ENCODE measurements at places on chromosomes 4 and X.

GRCh38 chrX:150546711-150547153, 21.7 kb upstream of the MTM1 start:
- DNase-seq = no peak

- no peak for DNase-seq
Observed at GRCh38 chr4:121819216-121819965, 4.3 kb downstream of the CCNA2 start.

DNA sequence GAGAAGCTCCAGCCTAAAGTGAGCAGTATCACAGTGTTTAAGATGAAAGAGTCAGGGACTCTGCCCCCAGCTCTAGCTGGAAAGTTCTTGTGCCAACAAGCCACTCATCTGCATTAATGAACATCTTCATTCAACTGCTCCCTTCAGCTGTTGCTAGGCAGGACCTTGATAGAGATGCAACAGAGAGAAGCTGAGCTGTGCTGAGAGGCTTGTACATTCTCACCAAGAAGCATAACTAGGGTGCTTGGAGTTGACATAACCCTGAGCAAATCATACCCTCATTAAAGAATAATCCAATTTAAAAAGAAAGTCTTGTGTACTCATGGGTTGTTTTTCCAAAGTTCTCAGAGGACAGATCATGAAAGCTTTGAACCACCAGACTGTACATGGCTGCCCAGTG, 63.2 kb downstream of the ATXN3L start:
- no peak for DNase-seq

- DNase-seq = no peak
Observed at GRCh38 chrX:20420058-20420457, 153.3 kb upstream of the RPS6KA3 start.

- DNase-seq = no peak
Observed at GRCh38 chr4:26682436-26682835, 98.6 kb downstream of the TBC1D19 start.

DNA sequence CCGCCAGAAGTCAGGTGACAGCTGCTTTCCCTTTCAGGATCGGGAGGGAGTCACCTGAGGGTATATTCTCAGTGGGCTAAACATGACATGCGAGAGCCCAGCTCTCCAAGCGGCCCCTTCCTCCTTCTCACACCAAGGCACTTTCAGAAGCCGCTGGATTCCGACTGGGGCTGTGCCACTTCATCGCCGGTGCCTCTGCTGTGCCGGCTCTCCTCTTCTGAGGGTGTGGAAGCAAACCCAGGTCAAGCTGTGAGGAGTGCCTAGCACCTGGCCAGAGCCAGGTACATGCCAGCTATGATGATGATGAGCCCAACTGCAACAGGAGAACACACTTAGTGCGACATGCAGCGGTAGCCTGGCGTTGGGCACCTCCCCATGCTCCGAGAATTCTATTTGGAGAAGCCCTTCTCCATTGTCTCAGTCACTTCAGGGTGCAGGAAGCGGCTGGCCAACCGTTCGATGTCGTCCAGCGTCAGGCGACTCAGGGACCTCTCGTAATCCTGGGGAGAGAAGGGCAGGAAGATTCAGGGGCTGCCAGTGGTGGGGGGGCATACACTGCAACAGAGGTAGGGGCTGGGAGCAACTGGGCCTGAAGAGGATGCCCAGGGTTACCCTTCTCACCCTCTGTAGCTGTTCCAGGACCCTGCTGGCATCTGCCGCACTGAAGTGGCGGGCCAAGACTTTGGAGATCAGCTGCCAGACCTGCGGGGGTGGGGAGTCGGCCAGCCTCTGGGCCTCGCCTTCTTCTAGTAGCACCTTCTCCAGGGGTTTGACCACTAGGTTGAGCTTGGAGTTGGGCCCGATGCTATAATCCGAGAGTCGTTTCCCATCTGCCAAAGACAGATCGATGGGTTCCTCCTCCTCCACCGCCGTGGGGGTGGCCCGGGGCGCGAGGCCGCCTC, 1.0 kb downstream of the UBL4A start:
- peak; percentile 60 for DNase-seq

DNA sequence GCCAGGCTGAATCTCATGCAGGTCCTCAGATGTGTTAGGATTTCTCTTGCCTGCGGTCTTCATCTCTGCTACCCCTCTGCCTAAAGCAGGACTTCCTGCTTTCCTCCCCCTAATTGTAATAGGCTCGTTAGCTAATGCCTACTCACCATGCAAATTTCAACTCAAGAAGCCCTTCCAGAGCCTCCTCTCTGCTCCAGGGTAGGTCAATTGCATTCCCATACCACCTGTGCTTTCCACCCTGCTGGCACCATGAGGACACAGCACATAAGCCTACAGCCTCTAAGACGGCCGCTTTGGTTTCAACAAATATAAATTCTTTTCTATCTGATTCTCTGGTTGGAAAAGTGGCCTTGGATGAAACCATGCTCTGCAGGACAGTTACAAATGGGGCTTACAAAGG, 93.9 kb downstream of the QDPR start:
- no peak for DNase-seq

- DNase-seq = no peak
Observed at GRCh38 chr4:14863418-14864364, 138.6 kb upstream of the CPEB2 start.

DNA sequence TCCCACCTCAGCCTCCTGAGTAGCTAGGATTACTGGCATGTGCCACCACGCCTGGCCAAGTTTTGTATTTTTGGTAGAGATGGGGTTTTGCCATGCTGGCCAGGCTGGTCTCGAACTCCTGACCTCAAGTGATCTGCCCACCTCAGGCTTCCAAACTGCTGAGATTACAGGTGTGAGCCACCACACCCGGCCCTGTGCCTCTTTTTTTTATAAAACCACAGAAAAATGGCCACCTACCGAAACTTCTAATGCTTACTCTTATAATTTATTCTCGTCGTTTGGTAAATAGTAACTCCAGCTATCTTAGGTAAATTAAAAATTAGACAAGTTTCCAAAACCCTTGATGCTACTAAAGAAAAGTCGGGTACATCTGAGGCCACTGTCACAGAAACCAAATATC, 54.4 kb downstream of the IRF2 start:
- no peak for DNase-seq

DNA sequence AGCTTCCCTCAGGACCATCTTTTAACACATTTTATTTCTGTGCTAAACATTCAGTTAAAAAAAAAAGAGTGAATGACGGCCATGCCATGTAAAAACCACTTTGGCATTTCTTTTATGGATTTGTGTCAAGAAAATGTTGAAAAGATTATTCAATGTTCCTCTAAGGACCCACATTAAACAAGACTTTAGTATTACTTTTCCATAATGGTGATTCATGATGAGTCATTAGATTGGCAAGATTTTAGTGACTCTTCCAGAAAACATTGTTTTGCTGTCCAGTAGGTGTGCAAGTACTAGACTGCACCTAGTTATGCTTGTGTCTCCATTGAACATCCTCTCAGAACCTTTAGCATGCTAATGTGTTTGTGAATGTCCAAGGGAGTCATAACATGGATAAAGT, 748.6 kb downstream of the STPG2 start:
- no peak for DNase-seq

- no peak for DNase-seq
Observed at GRCh38 chr4:147307896-147308674, 172.8 kb upstream of the EDNRA start.

GRCh38 chr4:32010221-32010620, 1290.1 kb downstream of the PCDH7 start:
- DNase-seq = no peak

- DNase-seq = no peak
Observed at GRCh38 chrX:148311544-148311943, 188.9 kb upstream of the AFF2 start.

DNA sequence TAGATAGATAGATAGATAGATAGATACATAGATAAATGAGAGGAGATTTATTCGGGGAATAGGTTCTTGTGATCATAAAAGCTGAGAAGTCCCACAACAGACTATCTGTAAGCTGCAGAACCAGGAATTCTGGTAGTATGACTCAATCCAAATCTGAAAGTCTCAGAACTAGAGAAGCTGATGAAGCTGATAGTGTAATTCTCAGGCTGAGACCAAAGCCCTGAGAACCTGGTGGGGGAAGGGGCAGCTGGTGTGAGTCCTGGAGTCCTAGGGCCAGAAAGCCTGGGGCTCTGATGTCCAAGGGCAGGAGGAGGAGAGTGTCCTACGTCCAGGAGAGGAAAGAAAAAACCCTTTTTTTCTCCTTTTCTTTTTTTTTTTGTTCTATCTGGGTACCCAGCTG, 8.0 kb upstream of the BANK1 start:
- DNase-seq = no peak

DNA sequence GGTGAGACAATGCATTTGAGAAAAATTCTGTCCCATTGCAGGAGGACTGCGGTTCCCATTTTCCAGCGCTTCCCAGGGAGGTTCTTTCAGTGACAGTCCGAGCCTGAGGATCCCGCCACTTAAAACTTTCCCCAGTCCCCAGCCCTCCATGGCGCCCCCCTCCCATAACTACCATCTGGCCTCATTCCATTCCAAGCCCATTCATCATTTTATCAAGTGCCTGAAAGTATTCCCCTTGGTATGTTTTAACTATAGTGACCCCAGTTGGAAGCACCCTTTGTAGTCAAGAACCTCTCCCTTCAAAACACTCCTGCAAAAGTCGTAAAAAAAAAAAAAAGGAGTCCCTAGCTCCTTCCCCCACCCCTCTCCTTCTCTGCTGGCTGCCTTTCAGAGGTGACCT, 1.2 kb downstream of the RASL11B start:
- DNase-seq = no peak

GRCh38 chrX:100264200-100264599, 145.9 kb downstream of the PCDH19 start:
- DNase-seq = no peak

- DNase-seq = peak; percentile 59
Observed at GRCh38 chrX:15564981-15565579, 35.7 kb downstream of the ACE2 start.

- DNase-seq = no peak
Observed at GRCh38 chrX:66635360-66635759, 3.5 kb downstream of the EDA2R start.

- DNase-seq = no peak
Observed at GRCh38 chr4:185318679-185319078, 77.0 kb downstream of the LRP2BP start.

GRCh38 chr4:147866532-147867271, 134.8 kb downstream of the ARHGAP10 start:
- peak; percentile 87 for DNase-seq

- no peak for DNase-seq
Observed at GRCh38 chrX:14673764-14674163, 144.4 kb downstream of the GLRA2 start.

DNA sequence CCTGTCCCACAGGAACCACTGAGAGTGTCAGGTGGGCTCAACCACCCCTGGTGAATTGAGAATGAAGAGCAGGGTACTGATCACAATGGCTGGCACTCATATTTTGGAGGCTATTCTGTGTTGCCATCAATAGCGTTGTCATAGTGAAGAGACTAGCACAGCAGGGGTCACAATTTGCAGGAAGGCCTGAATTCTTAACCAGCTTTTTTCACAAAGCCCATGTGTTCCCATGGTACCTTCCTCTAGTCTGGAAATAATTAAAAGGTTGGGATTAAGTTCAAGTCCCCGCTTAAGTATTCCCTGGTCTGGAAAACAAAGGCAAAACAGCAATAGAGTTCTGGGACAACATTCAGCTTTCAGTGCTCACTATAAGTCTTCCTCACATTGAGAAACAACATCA, 1051.7 kb downstream of the C4orf33 start:
- no peak for DNase-seq

GRCh38 chr4:145125396-145125795, 27.3 kb downstream of the ABCE1 start:
- no peak for DNase-seq

GRCh38 chrX:41142130-41142910, 57.1 kb downstream of the USP9X start:
- DNase-seq = no peak

GRCh38 chr4:86221002-86221401, 138.9 kb downstream of the MAPK10 start:
- no peak for DNase-seq

- DNase-seq = no peak
Observed at GRCh38 chr4:3363411-3364141, 70.8 kb downstream of the RGS12 start.

- no peak for DNase-seq
Observed at GRCh38 chr4:4289597-4289940, 385 bp downstream of the LYAR start.

- no peak for DNase-seq
Observed at GRCh38 chr4:85828027-85828890, 353.3 kb downstream of the ARHGAP24 start.

GRCh38 chrX:145816601-145817315, 871 bp upstream of the SLITRK2 start:
- no peak for DNase-seq

- DNase-seq = no peak
Observed at GRCh38 chr4:10746371-10747171, 62.0 kb upstream of the CLNK start.

GRCh38 chr4:38532908-38533499, 131.0 kb upstream of the KLF3 start:
- no peak for DNase-seq

- no peak for DNase-seq
Observed at GRCh38 chrX:24646006-24646405, 1.1 kb downstream of the PCYT1B start.

- no peak for DNase-seq
Observed at GRCh38 chr4:186366326-186366725, 100.3 kb downstream of the F11 start.

DNA sequence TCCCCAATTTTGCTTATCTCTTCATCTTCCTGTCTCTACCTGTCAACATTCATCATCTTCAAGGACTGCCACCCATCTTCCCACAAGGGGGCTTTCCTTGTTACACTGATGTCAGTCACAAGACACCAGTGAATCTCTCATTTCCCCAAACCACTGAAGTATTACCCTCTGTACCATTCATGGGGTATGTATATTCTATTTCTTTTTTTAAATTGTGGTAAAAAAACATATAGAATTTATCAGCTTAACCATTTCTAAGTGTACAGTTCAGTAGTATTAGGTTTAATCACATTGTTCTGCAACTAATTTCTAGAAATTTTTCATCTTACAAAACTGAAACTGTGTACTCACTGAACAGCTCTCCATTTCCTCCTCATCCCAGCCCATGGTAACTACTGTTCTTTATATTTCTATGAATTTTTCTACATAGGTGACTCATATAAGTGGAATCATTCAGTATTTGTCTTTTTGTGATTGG, 98.6 kb downstream of the LARP7 start:
- no peak for DNase-seq

GRCh38 chr4:159137176-159137575, 34.3 kb downstream of the RAPGEF2 start:
- no peak for DNase-seq

GRCh38 chr4:532588-533317, 33.7 kb downstream of the PIGG start:
- no peak for DNase-seq

GRCh38 chr4:16717266-16717970, 181.0 kb downstream of the LDB2 start:
- DNase-seq = no peak
